ENCODE measurements at places on chromosomes 1 and 21.

GRCh38 chr1:220878191-220879075, 810 bp upstream of the HLX start:
- DNase-seq = no peak

DNA sequence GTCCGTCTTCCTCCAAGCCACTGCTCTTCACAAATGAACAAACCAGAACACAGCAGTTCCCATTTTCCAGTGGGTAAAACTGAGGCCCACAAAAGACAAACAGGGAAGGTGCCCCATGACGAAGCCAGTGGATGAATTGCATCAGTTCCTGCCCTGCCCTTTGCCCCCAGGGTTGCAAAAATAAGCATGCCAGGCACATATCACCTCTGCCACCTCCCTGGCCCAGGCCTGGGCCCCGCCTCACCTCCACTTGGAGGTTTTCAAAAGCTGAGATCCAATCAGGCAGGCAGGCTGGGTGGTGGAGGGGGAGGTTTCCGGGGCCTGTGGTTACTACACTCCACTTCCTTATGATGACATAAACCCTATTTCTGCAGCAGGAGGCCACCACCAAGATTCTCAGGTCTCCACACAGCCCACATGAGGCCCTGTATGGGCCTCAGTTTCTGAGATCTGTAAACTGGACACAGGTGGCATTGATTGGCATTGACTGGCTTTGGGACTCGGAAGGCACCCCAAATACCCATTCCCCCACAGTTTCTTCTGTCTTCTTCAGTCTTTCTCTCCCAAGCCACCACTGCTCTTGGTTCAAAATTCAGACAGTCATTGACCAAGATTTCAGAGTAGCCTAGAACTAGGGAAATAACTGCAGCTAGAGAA, 4.1 kb downstream of the KIF21B start:
- no peak for DNase-seq

GRCh38 chr21:38743772-38744529, 61.8 kb upstream of the ETS2 start:
- DNase-seq = no peak

DNA sequence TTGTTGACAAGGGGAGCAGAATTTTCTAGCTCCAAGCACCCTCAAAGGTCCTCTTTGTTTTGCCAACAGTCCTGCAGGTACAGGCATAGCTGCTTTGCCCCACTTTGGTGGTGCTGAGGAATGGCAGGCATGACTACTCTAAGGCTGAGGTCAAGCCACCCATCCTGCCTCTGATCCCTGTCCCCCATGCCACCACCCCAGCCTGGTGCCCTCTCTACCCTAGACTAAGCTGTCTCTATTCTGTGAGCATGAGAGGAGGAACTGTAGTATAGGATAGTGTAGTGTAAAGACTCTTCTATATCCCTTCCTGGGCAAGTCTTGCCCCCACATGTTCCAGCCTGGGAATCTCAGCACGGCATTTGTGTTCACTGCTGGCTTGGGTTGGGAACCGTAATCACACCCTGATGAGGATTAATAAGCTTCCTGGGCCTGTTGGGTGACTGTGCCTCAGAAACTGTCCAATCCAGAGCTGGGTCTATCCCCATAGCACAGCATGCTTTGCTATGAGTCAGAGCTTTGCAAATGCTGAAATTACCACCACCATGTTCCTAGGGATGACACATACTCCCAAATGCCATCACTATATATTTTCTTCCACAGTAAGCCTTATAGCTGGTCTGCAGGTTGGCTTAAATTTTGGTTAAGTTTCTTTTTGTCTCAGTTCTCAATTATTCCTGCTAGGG, 105.7 kb upstream of the PPP2R5A start:
- DNase-seq = peak; percentile 88

GRCh38 chr1:29785137-29785527, 548.8 kb downstream of the PTPRU start:
- DNase-seq = no peak

- peak; percentile 50 for DNase-seq
Measured at GRCh38 chr21:39020751-39021477, 162.3 kb downstream of the PSMG1 start.

- DNase-seq = no peak
Measured at GRCh38 chr1:75338616-75339483, 204.7 kb downstream of the LHX8 start.

DNA sequence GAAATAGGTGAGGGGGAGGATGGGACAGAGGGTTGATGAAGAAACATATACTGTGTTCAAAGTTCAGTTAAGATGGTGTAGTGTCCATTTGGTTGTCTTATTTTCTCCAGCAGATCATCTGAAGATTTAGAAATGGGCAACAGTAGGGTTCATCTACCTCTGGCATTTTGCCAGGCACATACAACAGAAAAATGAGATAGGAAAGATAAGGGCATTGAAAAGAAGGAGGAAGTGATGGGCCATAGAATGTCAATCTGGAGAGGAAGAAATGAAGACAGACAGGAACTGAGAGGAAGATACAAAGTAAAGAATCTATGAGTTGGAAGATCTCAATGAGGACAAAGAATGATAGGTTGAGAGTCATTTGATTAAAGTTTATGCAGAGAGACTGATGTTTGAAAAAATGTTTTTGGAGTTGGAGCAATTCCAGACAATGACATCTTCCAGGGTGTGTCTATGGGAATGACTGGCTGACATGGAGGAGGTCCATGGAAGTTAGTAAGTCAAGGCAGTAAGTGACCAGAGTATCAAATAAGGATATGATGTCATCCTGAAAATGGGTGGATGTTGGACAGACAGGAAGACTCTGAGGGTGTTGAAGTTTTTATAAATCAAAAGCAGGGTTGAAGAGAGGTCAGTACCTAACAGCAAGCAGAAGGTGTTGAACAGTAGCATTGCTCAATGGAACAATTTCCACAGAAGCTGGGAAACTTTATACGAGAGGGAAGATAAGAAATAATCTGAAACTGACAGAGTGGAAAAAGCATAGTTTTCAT, 18.7 kb upstream of the CD55 start:
- no peak for DNase-seq

- no peak for DNase-seq
Measured at GRCh38 chr1:40641601-40642242, 23.8 kb downstream of the RIMS3 start.

GRCh38 chr1:17865912-17866739, 111.0 kb downstream of the ACTL8 start:
- peak; percentile 86 for DNase-seq

DNA sequence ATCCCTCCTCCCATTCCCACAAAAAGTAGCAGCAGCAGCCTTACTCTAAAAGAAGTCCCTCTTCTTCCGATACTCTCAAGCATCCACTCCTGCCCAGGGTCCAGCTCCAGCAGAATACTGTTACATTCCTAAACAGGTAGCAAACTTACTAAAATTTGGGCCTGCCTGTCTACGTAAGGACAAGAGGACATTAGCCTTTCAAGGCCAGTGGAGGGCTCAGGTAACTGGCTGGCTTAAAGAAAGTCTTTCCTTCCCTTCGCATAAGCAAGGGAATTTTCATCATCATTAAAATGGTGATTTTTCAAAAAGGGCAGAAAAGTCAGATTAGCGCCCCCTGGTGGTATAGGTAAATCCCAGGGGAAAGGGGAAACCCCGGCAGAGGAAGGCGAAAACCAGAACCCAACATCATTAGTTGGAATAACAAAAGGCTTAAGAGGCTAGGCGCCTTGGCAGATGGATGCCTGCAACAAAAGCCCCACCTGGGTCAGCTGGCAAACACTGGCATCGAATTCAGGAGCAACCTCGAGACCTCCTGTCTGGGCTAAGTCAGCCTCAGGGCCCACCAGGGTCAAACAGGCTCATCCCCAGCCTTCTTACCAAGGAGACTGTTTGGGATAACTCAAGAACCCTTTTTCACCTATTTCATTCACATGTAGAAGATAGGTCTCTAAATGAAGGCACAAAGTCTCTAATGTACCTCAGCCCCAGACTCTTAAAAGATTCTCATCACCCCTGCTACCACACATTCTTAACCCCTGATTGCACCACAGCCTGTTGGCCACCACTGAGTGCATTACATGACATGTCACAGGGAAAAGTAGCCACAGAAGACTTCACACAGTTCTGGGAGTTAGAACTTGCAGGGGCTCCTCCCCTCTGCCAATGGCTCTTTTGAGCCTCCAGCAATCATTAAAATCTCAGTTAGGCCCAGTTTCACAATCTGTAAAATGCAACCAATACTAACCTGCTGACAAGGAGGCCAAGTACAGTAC, 36.7 kb downstream of the ERI3 start:
- no peak for DNase-seq

DNA sequence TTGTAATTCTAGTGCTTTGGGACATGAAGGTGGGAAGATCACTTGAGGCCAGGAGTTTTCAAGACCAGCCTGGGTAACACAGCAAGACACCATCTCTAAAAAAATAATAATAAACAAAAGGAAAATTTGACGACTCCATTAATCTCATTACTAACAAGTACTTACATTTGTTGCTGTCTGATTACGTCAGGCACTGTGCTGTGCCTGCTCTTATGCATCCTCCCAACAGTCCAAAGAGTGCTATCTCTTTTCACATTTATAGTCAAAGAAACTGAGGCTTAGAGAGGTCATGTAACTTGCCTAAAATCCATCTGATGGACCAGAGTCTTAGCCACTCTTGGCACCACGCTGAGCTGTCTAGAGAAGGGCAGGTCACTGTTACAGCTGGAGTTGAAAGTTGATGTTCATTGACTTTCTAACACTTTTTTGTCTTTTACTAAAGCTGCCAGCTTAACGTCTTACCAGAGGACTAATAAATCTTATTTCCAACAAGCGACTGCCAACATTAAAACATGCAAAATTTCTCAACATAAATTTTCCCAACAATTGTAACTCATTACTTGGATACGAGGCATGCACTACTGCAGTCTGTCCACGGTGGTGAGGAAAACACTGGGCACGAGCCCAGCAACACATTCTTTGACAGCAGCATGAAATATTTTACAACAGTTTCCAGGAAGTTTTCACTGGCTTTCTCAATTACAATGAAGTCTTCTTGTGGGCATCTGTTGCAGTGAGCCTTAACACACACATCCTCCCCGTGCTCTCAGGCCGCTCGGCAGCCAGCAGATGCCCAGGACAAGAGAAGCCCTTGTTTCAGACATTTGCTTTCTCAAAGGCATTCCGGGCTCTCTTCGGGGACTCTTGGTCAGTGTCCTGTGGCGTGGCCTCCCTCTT, 262.9 kb upstream of the PROX1 start:
- peak; percentile 13 for DNase-seq

DNA sequence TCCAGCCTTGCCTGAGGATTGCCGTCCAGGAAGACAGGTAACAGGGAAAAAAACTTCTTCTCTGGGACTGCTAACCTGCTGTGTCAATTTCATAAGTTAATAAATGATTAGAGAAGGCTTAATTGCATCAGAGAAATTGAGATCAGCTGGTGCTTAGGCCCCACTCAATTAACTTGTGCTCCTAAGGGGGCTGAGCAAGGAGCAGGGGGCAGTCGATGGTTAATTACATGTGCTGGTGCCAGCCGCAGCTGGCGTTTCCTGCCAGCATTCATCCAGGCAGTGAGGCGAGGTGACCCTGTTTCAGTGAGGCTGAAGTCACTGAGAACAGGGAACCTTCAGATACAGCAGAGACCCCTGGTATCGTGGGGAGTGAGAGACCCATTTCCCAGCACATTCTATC, 60.0 kb downstream of the FAM163A start:
- DNase-seq = no peak

DNA sequence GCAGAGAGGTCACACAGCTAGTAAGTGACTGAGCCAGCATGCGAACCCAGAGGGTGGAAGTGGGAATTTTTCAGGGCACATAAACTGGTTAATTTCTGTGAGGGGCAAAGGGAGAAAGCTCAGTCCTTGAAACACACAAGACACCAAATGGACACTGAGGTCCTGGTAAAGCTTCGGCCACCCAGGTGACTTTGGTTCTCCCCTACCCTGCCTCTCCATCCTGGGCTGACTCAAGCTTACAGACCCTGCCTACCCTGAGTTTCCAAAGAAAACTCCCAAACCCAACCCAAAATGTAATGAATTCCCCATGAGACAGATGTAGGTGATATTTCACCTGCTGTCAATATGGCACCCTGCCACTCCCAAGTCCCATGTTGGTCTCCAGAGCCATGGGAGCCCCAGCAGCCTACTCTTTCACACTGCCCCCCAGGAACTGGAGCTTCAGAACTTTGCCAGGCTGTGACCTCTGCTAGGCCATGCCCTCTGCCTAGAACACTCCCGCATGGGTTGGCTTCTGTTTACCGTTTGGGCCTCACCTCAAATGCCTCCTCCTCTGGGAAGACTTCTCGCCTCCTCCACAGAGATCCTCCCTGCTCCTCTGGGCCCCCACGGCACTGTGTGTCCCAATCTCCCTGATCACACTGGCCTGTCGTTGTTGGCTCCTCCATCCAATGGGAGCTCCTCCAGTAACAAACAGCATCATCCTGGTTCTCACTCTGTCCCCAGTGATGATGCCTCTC, 3.7 kb upstream of the LRP8 start:
- DNase-seq = no peak

- no peak for DNase-seq
Measured at GRCh38 chr1:84712276-84712874, 22.1 kb upstream of the SSX2IP start.

DNA sequence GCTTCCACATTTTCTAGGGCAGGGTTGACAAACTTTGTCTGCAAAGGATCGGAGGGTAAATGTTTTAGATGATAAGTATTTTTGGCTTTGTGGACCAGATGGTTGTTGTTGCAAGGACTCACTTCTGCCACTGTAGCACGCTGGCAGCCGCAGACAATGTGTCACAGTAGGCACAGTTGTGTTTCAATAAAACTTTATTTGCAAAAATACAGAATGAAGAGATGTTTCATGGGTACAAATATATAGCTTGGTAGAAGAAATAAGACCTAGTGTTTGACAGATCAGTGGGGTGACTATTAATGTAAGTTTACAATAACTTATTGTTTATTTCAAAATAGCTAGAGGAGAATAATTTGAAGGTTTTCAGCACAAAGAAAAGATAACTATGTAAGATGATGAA, 127.8 kb downstream of the GRIK3 start:
- DNase-seq = no peak

DNA sequence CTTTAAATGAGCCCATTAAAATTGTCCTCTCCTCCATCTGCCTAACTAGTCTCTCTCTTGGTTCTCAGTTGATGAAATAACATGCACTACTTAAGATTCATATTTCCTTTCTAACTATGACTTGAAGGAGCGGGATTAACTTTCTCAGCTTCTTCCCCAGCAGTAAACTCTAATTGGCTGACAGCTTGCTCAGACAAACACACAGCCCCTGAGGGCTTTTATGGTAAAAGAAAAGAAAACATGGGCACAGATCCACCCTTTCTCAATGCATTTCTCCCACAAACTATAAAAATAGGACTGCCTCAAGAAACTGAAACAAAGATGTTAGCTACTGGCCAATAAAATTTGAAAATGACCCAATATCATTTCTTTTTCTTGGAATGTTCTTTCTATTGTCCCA, 703.1 kb downstream of the ADGRL2 start:
- no peak for DNase-seq

DNA sequence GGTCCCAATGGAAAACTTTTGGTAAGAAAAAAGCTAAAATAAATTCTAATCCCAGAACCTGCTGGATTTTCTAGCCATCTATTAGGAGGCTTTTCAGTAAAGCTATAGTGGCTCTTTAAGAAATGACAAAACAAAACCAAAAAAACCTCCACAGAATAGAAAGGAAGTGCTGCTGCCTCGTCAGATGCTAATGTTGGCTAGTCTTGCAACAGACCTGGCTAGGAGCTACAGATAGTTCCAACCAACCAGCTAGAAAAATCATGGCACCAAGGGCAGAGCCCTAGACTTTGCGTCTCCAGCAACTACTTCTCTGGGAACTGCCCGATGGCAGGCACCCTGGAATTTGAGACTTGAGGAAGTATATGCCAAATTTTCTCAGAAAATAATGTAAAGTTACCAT, 7.6 kb downstream of the CD101 start:
- DNase-seq = no peak

GRCh38 chr1:175033953-175034352, 10.7 kb upstream of the MRPS14 start:
- DNase-seq = no peak

- no peak for DNase-seq
Measured at GRCh38 chr1:18705811-18706210, 75.2 kb downstream of the PAX7 start.
